Activated T-helper 1 cell treated with anti-CD3 and anti-CD28 coated beads, Interleukin-2, amount 50 U/mL, for 16 hours (primary cell): ENCODE measurements at places on chromosomes 11 and 22.
A peak's percentile ranks its signal among the peaks of the same experiment; 100 is the strongest.

- DNase-seq, result no peak
Measured at GRCh38 chr11:92692826-92693546, 276.5 kb upstream of the MTNR1B start.

DNA sequence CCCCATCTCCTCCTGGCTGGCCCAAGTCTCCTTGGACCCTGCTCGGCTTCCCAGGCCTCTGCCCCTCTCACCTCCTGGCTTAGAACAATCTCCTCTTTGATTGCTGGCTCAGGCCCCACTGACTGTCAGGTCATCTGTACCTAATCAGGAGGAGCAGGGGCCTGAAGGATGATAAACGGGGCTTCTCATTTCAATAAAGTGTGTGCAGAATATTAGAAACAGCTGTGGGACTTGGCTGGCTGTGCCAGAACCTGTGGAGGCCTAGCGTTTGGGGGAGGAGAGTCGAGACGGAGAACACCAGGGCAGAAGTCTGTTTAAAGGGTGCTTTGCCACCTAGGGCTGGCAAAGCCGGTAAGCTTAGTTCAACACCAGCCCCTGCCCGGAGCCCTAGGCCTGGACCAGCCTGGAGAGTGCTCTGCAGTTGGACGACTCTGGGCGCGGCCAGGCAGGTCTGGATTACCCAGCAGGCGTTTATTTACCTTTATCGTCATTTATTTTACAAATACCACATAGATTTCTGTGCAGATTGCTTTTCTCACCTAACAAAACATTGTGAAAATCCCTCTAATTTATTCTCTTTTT lies 10.1 kb upstream of the VSIG10L2 start:
- DNase-seq, result no peak

DNA sequence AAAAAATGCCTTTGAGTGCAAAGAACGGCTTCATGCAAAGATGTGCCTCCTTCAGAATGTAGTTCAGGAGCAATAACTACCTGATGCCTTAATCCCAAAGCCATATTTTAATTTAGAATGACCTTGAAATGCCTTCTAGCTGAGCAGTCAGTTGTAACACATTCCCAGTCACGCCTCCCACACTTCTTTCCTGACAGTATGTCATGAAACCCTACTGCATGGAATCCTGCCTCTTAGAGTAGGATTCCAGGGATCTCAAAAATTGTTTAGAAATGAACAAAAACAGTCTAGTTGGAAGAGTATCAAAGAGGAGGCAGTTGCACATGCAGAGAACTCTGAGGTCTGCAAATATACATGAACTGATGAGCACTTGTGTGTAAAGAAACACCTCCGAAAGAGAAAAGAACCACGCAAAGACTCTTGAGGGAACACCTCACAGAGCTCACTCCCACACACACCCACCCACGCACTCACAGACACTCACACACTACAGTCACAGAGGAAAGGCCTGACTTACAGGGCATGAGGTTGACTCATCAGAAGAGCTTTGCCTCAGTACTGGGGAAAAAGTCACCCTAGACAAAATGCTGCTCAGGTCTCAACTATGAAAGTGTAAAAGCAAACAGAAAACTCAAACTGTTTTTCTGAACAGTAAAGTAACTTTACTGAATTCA lies 77.4 kb downstream of the GGTLC2 start:
- peak; percentile 51 for DNase-seq

GRCh38 chr11:118705791-118706545 lies 26.5 kb upstream of the TREH start:
- DNase-seq, result no peak

GRCh38 chr11:111935317-111936039 lies 1.7 kb upstream of the DIXDC1 start:
- DNase-seq, result no peak

- no peak for DNase-seq
Measured at GRCh38 chr11:126053415-126054286, 9.0 kb downstream of the CDON start.

GRCh38 chr11:70423523-70424505 lies 25.5 kb downstream of the CTTN start:
- DNase-seq, result no peak

- no peak for DNase-seq
Measured at GRCh38 chr22:41028841-41029240, 63.6 kb upstream of the EP300 start.

- no peak for DNase-seq
Measured at GRCh38 chr11:74141241-74141695, 29.5 kb downstream of the C2CD3 start.

DNA sequence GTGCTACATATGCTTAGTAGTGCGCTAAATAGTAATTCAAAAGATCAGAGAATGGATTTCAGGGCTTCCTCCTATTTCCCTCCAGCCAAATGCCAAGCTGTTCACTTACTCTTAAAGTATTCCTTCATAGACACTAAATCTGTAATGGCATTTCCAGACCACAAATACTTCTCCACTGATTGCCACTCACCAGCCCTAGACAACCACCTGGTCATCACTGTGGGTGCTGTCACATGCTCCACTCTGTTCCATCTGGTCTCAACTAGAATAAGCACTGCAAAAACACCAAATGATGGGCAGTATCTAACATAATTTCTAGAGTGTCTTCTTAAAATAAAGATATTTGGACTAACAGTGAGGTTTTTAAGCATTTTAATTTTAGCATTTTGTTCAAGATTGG lies 341.3 kb downstream of the AASDHPPT start:
- no peak for DNase-seq
